ENCODE measurements at places on chromosomes 12 and 14. TPM values are rescaled to one million over a fixed set of nuclear protein-coding genes. Genes with fewer than 3 reads are reported as not detected.

Gene SPRING1
- 26.4 TPM for total RNA-seq

Gene ADSS1
- 16.3 TPM for total RNA-seq

Gene BIN2
- total RNA-seq = not detected

Gene SLCO1A2
- not detected for total RNA-seq

Gene ITGB7
- 0.40 TPM for total RNA-seq

Gene CLEC1B
- not detected for total RNA-seq

Gene LPAR5
- not detected for total RNA-seq

Gene PTPRO
- 2.2 TPM for total RNA-seq

Gene TAS2R7
- total RNA-seq = not detected

Gene PAX9
- 0.52 TPM for total RNA-seq

Gene TMEM30B
- total RNA-seq = 0.86 TPM

Gene SNW1
- 31.3 TPM for total RNA-seq

Gene SPIC
- total RNA-seq = not detected

Gene GUCY2C
- total RNA-seq = not detected

Gene PLA2G1B
- not detected for total RNA-seq

Gene OR6C4
- not detected for total RNA-seq

Gene OAS2
- total RNA-seq = 4.2 TPM

Gene CMTM5
- total RNA-seq = 0.65 TPM

Gene MAGOHB
- total RNA-seq = 20.1 TPM

Gene GALNT9
- 0.86 TPM for total RNA-seq

Gene BCL2L14
- not detected for total RNA-seq

Gene NPAS3
- total RNA-seq = 0.76 TPM

Gene TMEM229B
- total RNA-seq = 2.5 TPM
